ENCODE measurements at places on chromosomes 3 and 15.

- DNase-seq = no peak
Measured at GRCh38 chr15:41856262-41856661, 17.6 kb downstream of the PLA2G4B start.

- DNase-seq = no peak
Measured at GRCh38 chr3:124786511-124787241, 56.4 kb downstream of the UMPS start.

- DNase-seq = no peak
Measured at GRCh38 chr3:122358703-122359032, 24.4 kb downstream of the MIX23 start.

DNA sequence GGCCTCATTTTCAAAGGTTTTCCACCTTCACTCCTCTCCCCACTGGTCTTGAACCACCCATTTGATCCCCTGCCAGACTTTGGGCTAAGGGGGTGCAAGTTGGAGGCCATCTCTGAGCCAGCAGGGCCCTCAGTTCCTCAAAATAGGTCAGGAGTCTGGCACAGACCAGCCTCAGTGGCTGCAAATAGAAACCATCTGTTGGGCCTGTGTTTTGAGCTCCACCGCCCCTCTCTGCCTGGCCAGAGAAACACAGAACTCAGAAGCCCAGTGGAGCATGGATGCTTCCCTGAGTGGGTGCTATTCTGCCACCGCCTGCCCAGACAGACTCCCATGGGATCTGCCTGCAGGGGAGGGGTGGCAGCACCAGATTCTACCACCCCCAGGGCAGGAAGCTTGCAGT is 56.3 kb downstream of the CORO2B start:
- no peak for DNase-seq

DNA sequence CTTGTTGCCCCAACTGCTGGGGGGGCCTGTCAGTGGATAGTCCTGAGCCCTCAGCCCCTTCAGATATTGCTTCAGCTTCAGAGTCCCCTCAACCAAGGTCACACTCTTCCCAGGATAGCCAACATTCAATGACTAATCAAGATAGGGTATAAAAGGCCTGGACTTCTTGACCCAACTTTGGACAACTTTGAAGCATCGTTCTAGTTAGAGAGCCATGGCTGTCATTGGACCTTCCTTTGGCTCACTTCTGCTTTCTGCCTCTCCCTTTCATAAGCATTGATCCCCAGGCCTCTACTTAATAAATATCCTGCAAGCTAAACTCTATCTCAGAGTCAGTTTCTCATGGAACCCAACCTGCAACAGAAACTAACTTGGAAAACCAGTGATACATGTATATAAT is 31.3 kb upstream of the DCLK3 start:
- no peak for DNase-seq

DNA sequence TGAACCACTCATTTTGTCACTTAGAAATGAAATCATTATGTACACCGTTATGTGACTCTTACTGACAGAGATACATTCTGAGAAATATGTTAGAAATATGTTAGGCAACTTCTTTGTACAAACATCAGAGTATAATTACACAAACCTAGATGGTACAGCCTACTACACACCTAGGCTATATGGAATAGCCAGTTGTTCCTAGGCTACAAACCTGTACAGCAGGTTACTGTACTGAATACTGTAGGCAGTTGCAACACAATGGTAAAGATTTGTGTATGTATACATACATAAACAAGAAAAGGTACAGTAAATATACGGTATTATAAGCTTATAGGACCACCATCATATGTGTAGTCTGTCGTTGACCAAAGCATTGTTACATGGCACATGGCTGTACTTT is 3.7 kb downstream of the SACM1L start:
- DNase-seq = no peak

- DNase-seq = no peak
Measured at GRCh38 chr15:100665570-100665969, 63.2 kb downstream of the ASB7 start.

DNA sequence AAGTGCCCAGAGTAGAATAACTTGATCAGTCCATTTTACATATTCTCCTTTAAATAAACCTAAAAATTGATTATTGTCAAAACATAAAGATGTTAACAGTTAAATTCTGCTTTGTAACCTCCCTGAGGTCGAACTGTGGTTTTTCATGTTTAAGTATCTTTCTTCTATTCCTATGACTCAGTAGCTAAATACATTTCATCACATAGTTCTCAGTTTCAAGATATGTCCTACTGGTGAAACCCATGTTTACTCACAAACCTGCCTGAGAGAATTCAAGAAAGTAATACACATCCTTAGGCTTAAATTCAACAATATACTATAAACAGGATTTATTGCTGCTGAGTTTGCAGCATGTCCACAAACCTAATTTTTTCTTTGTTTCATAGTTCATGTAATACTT is 692.9 kb downstream of the ZPLD1 start:
- no peak for DNase-seq

GRCh38 chr15:101537483-101538080 is 48.1 kb upstream of the PCSK6 start:
- DNase-seq = no peak

DNA sequence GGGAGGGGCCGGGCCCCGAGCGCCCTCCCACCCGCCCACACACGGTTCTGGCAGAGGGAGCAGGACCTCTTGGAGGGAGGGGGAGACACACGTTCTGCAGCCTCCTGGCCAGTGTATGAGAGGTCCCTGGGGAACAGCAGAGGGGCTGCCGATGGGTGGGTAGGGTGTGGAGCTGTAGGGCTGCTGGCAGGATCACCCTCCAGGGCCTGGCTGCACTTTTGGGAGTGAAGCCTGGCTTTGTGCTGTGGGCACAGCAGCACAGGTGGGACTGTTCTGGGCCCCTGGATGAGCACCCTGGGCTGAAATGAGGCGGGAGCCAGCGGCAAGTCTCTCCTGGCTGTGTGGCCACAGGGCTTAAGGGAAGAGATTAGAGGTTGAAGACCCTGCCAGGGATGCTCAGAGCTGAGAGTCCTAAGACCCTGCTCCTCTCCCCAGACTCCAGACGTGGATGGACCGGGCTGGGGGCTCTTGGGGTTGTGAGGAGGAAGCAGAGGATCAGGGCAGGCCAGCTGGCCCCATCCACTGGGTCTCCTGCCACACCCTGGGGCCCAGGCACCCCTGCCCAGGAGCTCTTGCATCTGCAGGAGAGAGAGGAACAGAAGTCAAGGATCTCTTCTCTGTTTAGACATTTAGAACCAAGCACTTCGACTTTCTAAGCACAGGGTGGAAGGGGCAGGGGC is 45.2 kb downstream of the RGMA start:
- no peak for DNase-seq

GRCh38 chr15:23039917-23040281 is 530 bp upstream of the TUBGCP5 start:
- no peak for DNase-seq

GRCh38 chr3:134621854-134622253 is 29.0 kb downstream of the KY start:
- DNase-seq = no peak

GRCh38 chr3:11638495-11639358 is 5.0 kb downstream of the VGLL4 start:
- no peak for DNase-seq

GRCh38 chr15:47304656-47305055 is 412.6 kb upstream of the SEMA6D start:
- no peak for DNase-seq

DNA sequence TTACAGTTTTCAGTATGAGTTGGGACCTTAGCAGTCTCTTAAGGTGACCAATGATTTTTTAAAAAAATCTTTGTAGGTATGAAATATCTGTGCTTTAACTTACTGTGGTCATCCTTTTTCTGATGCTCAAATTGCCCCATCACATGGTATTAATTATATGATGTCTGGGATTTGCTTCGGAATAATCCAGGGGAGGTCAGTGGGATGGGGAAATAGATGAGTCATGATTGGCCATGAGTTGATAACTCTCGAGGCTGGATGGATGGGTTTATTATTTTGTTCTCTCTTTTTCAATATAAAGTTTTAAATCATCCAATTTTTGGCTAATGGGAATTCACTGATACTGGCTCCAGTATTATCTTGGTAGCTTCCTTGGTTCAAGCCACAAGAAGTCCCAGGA is 370.3 kb upstream of the TPM1 start:
- DNase-seq = no peak

DNA sequence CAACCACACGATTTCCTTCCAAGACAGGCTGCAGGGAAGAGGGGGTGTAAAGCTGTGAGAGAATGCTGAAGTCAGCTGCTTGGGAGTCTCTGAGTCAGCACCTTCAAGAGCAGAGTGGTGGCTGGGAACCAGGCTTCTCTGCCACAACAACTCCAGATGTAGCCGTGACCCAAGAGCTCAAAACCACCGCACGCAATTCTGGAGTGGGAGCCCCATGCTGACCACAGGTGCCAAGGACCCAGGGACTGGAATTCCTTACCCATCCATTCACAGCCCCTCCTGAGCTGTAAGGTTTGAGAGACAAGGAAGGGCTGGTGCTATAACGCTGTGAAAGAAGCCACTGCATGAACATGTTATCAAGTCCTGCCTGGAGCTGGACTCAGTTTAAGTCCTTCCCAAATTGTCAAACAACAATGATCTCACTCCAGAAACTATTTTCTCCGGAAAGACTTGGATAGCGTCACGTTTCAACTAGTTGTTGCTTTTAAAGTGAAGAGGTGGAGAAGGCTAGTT is 61.4 kb downstream of the UMPS start:
- DNase-seq = no peak

DNA sequence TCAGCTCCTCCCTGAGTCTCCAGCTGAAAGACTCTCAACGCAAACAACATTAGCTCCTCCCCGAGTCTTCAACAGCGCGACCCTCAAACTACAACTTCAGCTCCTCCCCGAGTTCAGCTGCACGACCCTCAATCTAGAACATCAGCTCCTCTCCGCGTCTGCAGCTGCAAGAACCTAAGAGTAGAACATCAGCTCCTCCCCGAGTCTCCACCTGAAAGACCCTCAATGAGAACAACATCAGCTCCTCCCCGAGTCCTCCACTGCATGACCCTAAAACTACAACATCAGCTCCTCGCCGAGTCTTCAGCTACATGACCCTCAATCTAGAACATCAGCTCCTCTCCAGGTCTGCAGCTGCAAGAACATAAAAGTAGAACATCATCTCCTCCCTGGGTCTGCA is 78.3 kb downstream of the TFRC start:
- no peak for DNase-seq

GRCh38 chr3:176376531-176376930 is 820.8 kb downstream of the TBL1XR1 start:
- no peak for DNase-seq

GRCh38 chr3:57646723-57647122 is 46.2 kb downstream of the DENND6A start:
- no peak for DNase-seq

DNA sequence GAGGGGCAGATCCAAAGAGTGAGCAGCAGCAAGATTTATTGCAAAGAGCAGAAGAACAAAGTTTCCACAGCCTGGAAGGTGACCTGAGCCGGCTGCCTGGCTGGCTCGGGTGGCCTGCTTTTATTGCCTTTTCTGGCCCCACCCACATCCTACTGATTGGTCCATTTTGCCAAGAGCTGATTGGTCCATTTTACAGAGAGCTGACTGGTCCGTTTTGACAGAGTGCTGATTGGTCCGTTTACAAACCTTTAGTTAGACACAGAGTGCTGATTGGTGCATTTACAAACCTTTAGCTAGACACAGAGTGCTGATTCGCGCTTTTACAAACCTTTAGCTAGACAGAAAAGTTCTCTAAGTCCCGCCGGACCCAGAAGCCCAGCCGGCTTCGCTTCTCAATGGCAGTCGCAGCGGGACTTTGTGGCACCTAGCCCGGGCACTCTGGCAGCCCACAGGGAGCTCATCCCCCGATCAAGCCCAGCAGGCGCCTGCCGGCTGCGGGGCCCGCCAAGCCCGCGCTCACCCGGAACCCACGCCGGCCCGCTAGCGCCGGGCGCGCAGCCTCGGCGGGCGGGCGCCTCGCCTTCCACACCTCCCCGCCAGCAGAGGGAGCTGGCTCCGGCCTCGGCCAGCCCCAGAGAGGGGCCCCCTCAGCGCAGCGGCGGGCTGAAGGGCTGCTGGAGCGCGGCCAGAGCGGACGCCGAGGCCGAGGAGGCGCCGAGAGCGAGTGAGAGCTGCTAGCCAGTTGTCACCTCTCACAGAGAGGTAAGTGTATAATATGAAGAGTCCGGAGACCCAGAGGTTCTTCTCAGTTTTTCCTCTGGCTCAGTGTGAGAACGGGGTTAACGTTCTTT is 339.2 kb downstream of the CHL1 start:
- DNase-seq = no peak

- no peak for DNase-seq
Measured at GRCh38 chr3:150449169-150449721, 41.1 kb downstream of the TSC22D2 start.

- DNase-seq = no peak
Measured at GRCh38 chr3:56012721-56013120, 455.5 kb downstream of the ERC2 start.

GRCh38 chr3:143037867-143038266 is 36.5 kb downstream of the U2SURP start:
- no peak for DNase-seq

DNA sequence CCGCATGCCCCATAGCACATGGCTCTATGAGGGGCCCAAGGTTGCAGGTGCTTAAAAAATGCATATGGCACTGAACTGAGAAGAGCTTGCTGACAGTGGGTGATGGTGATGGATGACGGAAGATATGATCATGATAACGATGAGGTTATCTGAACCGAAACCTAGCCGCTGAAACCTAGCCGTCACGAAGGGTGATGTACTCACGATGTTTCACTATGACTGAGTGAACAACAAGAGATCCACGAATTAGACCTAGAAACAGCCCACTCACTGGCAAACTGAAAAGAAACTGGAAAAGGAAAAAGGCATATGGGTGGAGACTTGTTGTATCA is 57.6 kb upstream of the BCL6 start:
- DNase-seq = no peak

GRCh38 chr15:98651036-98651481 is 2.7 kb downstream of the IGF1R start:
- no peak for DNase-seq

DNA sequence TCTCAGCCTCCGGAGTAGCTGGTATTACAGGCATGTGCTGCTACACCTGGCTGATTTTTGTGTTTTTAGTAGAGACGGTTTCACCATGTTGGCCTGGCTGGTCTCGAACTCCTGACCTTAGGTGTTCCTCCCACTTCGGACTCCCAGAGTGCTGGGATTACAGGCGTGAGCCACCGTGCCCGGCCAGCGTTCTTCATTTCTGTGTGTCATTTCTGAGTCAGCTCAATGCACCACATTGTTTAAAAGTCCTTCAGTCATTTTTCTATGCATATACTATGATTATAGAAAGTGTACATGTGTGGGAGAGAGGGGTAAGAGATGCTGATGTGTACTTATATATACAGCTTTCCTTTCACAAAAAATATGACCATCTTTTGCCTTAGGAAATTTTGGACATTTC is 2.1 kb downstream of the QTRT2 start:
- no peak for DNase-seq

All from omental fat pad (tissue), 4 donors.